Tibial nerve (tissue), 4 donors: ENCODE measurements at places on chromosomes 7 and 10.
A peak's percentile ranks its signal among the peaks of the same experiment; 100 is the strongest.

- H3K36me3 ChIP-seq: no peaks in the 10 kb centered on the region
- H3K27me3 ChIP-seq: no peaks in the 10 kb centered on the region
- DNase-seq: no peak
- no peaks in the 10 kb centered on the region for H3K4me1 ChIP-seq
Observed at GRCh38 chr7:132546366-132547127, 29.7 kb downstream of the PLXNA4 start.

- no peak overlapping the region for H3K27ac ChIP-seq
- H3K4me3 ChIP-seq: no peak overlapping the region
- no peaks in the 10 kb centered on the region for H3K36me3 ChIP-seq
- no peak for DNase-seq
Observed at GRCh38 chr7:102077081-102077480, 209.6 kb upstream of the SH2B2 start.

- no peaks in the 10 kb centered on the region for H3K36me3 ChIP-seq
- no peak overlapping the region for H3K27ac ChIP-seq
- H3K4me1 ChIP-seq: no peaks in the 10 kb centered on the region
Observed at GRCh38 chr7:69374044-69374425, 224.2 kb upstream of the AUTS2 start.

DNA sequence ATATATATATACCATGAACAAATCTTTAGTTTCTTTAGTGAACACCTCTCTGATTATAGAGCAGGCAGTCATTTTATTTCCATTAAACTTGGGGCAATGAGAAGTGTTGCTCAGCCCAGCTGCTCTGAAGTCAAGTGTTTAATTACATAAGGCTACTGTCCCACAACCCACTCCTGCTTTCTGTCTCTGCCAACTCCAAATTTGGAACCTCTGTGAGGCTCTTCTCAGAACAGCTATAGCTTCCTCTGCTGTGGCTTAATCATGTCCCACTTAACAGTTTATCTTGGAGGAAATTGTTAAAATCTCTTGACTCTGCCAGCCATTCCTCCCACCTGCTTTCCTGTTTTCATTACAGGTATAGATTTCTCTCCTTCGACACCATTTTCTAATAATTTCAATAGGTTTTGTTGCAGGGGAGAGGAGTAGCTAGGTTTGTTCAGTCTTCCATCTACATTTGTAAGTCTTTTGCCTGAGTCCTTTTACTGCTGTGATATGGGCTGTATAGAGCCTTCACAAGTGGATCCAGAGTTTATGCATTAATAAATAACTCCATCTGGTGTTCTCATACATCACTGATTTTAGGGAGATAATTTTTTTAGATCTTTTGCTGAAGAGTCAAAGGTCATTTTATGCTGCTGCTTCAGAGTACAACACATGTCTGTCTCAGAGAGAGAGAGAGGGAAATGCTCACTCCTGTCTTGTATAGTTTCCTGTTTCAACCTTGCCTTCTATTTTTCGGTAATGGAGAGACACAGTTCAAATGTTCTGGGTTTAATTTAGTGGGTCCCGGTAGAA, 170.4 kb downstream of the WNT2 start:
- DNase-seq: no peak
- peaks cover 3% of the 10 kb centered on the region for H3K4me1 ChIP-seq
- no peak overlapping the region for H3K4me3 ChIP-seq
- no peak overlapping the region for H3K27ac ChIP-seq

DNA sequence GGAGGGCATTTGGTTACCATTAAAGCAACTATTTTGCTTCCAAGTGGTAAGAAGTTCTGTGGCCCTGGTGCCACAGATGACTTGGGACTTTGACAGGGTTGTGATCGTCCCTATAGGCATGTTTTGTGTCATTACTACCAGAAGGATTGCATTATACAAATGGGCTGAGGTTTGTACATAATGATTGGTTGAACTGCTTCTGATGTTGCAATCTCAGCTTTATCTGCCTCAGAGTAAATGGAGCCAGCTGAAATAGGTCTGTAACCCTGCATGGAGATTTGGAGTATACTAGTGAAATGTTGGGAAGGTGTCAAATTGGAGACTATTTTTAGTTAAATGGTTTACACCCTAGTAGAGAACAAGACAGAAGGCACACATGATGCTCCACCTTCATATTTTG, 46.1 kb upstream of the SEPTIN7 start:
- no peaks in the 10 kb centered on the region for H3K4me1 ChIP-seq
- no peak for DNase-seq
- H3K27ac ChIP-seq: peak overlapping the region; percentile 36
- H3K36me3 ChIP-seq: no peaks in the 10 kb centered on the region

GRCh38 chr7:46606761-46607160, 685.7 kb upstream of the IGFBP3 start:
- no peak overlapping the region for H3K4me3 ChIP-seq
- no peak overlapping the region for H3K27ac ChIP-seq
- no peaks in the 10 kb centered on the region for H3K36me3 ChIP-seq
- DNase-seq: no peak
- H3K27me3 ChIP-seq: no peaks in the 10 kb centered on the region

DNA sequence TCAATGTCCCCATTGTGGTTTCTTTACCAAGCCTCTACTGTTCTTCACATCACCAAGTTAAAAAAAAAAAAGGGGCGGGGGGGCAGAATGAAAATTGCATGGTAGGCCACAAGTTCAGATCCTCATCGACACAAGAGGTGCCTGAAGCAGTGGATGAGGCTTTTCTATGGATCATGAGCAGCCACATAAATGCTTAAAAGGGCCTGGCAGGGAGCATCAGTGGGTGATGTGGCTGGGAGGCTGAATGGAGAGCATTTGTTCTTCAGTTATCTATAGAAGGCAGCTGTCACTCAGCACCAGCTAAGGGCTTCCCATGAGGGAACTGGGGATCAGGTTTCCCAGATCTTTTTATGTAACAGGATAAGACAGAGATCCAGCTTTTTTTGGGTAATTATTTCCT, 117.9 kb downstream of the CFTR start:
- no peak overlapping the region for H3K27ac ChIP-seq
- DNase-seq: no peak
- no peaks in the 10 kb centered on the region for H3K36me3 ChIP-seq
- H3K4me1 ChIP-seq: no peaks in the 10 kb centered on the region
- no peaks in the 10 kb centered on the region for H3K27me3 ChIP-seq
- H3K4me3 ChIP-seq: no peak overlapping the region

DNA sequence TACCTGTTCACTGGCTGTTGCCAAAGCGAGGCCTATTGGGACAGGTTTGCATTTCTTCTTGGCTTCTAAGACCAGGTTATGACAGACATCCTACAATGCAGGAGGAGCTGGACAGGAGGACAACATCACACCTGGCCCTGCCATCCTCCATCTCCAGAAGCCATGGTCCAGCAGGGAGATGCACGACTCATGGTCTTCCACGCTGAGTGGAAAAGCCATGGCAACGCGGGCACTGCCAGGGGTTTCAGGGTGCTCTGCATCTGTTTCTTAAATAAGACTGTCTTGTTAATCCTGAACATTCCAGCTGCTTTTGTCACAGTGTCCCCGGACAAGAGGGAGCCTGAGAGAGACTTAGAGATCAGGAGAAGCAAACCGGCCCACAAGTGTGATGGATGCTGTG, 40.3 kb downstream of the CLRN3 start:
- no peak overlapping the region for H3K27ac ChIP-seq
- no peak for DNase-seq
- H3K27me3 ChIP-seq: no peaks in the 10 kb centered on the region
- H3K4me1 ChIP-seq: no peaks in the 10 kb centered on the region

- peak overlapping the region; percentile 59 for H3K27ac ChIP-seq
- H3K27me3 ChIP-seq: no peaks in the 10 kb centered on the region
- no peak for DNase-seq
- H3K36me3 ChIP-seq: no peaks in the 10 kb centered on the region
- H3K4me1 ChIP-seq: no peaks in the 10 kb centered on the region
Observed at GRCh38 chr7:51309361-51310130, 7.1 kb downstream of the COBL start.

DNA sequence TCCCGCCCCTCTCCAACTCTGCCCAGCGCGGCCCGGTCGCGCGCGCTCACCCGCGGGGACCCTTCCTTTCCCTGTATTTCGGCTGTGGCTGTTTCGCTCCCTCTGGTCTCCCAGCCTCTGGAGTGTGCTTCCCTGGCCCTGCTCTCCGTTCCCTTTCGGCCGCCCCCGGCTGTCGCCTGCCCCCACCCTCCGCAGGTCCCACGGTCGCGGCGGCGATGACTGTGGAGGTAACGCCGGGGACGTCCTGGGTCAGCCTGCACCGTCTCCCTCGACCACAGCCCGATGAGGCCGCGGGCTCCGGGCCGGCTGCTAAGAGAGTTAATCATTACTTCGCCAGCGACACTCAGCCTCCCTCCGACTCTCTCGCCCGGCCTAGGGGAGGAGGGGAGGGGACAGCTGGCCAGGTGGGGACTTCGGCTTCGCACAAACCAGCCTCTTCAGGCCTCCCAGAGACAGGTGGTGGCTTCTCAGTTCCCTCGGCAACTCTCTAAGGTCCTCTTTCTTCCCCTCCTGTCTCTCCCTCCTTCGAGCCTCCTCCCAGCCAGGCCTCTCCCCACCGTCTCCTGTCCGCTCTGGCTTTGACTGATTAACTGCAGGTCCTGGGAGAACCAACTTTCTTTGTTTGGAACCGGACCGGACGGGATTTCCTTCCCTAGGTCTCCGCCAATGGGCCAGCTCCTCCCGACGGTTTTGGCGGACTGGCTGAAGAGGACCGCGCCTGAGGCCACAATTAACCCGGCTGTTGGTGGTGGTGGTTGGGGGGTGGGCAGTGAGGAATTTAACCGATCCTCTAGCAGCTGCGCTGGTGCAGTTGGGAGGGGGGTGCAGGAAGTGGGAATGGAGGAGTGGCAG, 5.6 kb upstream of the PAX2 start:
- H3K27me3 ChIP-seq: peaks cover 12% of the 10 kb centered on the region
- no peak overlapping the region for H3K4me3 ChIP-seq
- H3K4me1 ChIP-seq: peaks cover 34% of the 10 kb centered on the region
- no peak for DNase-seq

DNA sequence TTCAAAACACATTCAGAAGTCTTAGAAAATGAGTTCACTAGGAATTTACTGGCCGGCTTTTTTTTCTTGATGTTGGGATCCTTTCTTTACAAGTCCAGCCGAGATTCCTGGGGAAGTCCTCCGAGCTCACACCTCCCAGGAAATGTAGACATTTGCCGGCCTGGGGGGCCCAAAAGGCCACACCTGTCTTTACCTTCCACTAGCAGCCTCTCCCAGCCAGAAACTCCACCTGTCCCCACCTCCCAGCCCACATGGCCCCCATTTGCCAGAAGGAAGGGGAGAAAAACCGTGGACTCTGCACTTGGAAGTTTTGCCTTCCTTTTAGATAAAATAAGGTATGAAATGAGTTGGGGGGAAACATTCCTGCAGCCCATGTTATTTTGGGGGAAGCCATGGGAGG, 27.6 kb upstream of the EMX2 start:
- H3K27me3 ChIP-seq: peaks cover 11% of the 10 kb centered on the region
- H3K4me3 ChIP-seq: no peak overlapping the region
- DNase-seq: no peak
- no peaks in the 10 kb centered on the region for H3K4me1 ChIP-seq
- no peak overlapping the region for H3K27ac ChIP-seq
- no peaks in the 10 kb centered on the region for H3K36me3 ChIP-seq

- H3K4me1 ChIP-seq: no peaks in the 10 kb centered on the region
- no peaks in the 10 kb centered on the region for H3K27me3 ChIP-seq
- DNase-seq: peak; percentile 23
- H3K4me3 ChIP-seq: no peak overlapping the region
- no peaks in the 10 kb centered on the region for H3K36me3 ChIP-seq
Observed at GRCh38 chr10:113987805-113988204, 55.9 kb upstream of the ADRB1 start.

DNA sequence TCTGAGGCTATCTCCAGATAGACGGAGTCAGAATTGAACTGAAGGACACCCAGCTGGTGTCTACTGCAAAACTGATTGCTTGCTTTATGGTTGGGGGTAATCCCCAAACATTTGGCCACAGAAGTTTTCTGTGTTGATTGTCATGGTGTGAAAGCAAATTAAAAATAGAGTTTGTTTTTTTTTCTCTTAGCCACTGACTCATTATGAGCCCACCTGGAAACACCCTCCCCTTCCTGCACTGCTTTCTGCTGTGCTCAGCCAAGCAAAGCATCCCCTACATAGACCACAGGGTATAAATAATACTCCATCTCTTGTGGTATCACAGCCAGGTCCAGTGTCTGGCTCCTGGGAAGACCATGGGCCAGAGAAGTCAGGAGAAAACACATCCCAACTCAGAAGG, 6.5 kb upstream of the VWC2 start:
- no peaks in the 10 kb centered on the region for H3K36me3 ChIP-seq
- H3K27ac ChIP-seq: no peak overlapping the region
- H3K4me1 ChIP-seq: no peaks in the 10 kb centered on the region
- DNase-seq: no peak

GRCh38 chr10:89679986-89680385, 21.4 kb upstream of the KIF20B start:
- no peak overlapping the region for H3K27ac ChIP-seq
- no peaks in the 10 kb centered on the region for H3K27me3 ChIP-seq
- no peak overlapping the region for H3K4me3 ChIP-seq
- no peak for DNase-seq

- no peak for DNase-seq
- H3K36me3 ChIP-seq: no peaks in the 10 kb centered on the region
- no peaks in the 10 kb centered on the region for H3K27me3 ChIP-seq
- H3K4me3 ChIP-seq: no peak overlapping the region
- peaks cover 12% of the 10 kb centered on the region for H3K4me1 ChIP-seq
Observed at GRCh38 chr7:69932034-69932628, 333.9 kb downstream of the AUTS2 start.

GRCh38 chr7:132353936-132354335, 222.3 kb downstream of the PLXNA4 start:
- peaks cover 3% of the 10 kb centered on the region for H3K4me1 ChIP-seq
- no peak for DNase-seq
- no peaks in the 10 kb centered on the region for H3K27me3 ChIP-seq
- no peak overlapping the region for H3K27ac ChIP-seq
- no peaks in the 10 kb centered on the region for H3K36me3 ChIP-seq

DNA sequence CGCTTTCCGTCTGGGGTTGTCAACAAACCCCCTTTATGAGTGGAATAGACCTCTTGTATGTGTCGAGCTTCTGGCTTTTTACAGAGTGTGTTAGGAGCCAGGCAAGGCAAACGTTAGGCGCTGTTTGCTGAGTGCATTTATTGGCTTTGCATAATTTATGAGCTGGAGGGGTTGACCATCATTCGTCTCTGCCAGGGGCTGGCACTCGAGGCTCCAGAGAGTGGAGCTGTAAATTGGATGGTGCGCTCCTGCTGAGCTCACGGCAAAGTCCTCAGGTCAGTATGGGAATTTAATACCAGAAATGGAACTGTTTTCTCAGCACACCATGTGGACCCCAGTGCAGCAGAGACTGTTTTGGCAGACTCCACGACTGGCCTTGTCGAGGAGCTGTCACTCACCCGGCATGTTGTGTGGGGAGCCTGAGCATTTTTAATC, 699.4 kb upstream of the GALNT17 start:
- no peaks in the 10 kb centered on the region for H3K4me1 ChIP-seq
- H3K27me3 ChIP-seq: no peaks in the 10 kb centered on the region
- H3K4me3 ChIP-seq: no peak overlapping the region
- H3K27ac ChIP-seq: no peak overlapping the region
